Endothelial cell (in vitro differentiated cells): ENCODE measurements at places on chromosomes 5 and 9. TPM values are rescaled to one million over a fixed set of nuclear protein-coding genes. Genes with fewer than 3 reads are reported as not detected.

Gene C5orf46
- total RNA-seq, result not detected

Gene PCDHA3
- 2.6 TPM for total RNA-seq

Gene CCDC107
- 13.5 TPM for total RNA-seq

Gene NR5A1
- 1.2 TPM for total RNA-seq

Gene S100Z
- total RNA-seq, result 0.38 TPM

Gene CNTFR
- 3.1 TPM for total RNA-seq

Gene PTGS1
- total RNA-seq, result 33.4 TPM

DNA sequence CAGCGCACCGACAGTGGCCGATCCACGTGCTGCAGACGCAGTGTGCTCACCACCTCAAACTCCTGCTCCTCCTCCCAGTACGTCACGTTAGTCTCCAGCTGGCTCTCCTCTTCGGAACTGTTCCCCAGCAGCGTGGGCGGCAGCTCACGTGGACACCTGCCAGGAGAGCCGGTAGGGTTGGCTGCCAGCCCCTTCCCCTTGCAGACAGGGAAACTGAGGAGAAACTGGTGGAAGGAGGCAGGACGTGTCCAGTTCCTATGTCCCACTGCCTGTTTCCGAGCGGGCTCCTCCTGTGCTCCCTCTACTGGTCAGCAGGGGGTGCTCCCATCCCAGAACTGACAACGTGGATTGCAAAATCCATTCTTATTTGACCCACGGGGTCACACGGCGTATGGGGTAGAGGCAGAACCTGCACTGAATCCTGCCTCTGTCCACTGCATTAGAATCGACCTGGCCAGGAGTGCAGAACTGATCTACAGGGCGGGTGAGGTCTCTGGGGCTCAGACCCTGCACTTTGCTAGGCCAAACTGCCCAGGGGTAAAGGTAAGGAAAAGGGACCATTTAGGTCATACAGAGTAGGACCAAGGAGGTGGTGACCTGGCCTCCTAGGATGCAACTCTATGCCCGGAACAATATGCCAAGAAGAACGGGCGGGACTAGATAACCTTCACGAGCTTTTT lies 25.7 kb downstream of the PDGFRB start:
- DNase-seq, result peak; percentile 84
- no peak overlapping the region for H3K4me3 ChIP-seq
- H3K4me1 ChIP-seq, result peaks cover 31% of the 10 kb centered on the region
- H3K27ac ChIP-seq, result no peak overlapping the region
- H3K36me3 ChIP-seq, result peaks cover 6% of the 10 kb centered on the region

DNA sequence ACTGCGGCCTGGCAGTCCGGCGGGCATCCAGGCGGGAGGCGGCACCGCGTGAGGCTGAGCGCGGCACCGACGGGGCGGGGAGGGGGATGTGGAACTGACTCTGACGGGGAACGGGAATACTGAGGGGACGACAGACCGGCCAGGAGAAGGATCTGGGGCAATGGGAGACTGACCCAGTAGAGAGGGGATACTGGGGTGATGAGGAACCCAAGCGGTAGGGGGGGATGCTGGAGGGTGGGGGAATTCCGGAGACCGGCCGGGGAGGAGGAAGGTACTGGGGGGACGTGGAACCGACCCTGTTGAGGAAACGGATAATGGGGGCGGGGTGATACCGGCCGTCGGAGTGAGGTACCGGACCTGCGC lies 423 bp downstream of the IPPK start:
- peak; percentile 50 for DNase-seq
- H3K4me3 ChIP-seq, result peak overlapping the region; percentile 95
- H3K36me3 ChIP-seq, result no peaks in the 10 kb centered on the region
- H3K27ac ChIP-seq, result peak overlapping the region; percentile 80
- H3K4me1 ChIP-seq, result peaks cover 15% of the 10 kb centered on the region

DNA sequence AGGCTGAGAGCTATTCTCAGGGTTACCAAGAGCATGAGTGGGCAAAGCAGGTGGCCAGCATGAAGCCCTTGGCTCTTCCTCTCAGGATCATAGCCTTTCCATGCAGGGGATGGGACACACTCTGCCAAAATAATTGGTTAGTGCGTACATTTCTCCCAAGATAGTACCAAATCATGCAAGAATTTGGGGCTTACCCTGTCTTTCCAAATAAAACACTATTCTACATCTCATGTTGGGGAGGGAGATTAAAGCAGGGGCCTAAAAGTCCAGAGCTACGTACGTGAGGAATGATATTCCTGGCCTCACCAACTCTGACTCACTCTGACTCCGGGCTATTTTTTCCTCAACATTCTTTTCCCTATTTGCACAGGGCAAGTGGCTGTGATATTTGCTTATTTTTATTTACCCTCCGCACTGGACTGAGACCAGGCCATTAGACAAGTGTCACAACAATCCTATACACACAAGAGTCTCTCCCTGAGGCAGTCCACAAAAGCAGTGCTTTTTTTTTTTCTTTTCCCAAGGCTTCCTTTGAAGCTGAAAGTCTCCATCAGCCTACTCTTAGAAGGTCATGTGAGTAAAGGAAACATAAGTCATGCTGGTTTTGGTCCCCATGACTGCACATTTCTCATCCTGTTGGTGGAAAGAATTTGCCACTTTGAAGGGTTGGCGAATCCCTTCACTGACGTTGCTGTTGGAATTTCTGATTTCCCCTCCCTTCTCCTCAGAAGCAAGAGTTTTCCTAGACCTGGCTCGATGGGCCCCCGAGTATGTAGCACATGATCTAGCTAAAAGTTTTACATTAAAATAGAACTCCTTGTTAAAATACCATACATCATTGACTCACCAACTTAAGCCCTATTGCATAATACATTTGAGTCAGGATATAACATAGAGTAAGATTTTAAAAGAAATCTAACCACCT lies 40.0 kb downstream of the TMEM252 start:
- H3K27me3 ChIP-seq, result no peaks in the 10 kb centered on the region
- H3K4me3 ChIP-seq, result no peak overlapping the region
- no peak overlapping the region for H3K27ac ChIP-seq
- peaks cover 10% of the 10 kb centered on the region for H3K4me1 ChIP-seq

- H3K4me1 ChIP-seq, result no peaks in the 10 kb centered on the region
- no peaks in the 10 kb centered on the region for H3K36me3 ChIP-seq
- no peak for DNase-seq
- H3K4me3 ChIP-seq, result no peak overlapping the region
- H3K27me3 ChIP-seq, result no peaks in the 10 kb centered on the region
Observed at GRCh38 chr9:37243588-37244345, 123.4 kb downstream of the ZCCHC7 start.

DNA sequence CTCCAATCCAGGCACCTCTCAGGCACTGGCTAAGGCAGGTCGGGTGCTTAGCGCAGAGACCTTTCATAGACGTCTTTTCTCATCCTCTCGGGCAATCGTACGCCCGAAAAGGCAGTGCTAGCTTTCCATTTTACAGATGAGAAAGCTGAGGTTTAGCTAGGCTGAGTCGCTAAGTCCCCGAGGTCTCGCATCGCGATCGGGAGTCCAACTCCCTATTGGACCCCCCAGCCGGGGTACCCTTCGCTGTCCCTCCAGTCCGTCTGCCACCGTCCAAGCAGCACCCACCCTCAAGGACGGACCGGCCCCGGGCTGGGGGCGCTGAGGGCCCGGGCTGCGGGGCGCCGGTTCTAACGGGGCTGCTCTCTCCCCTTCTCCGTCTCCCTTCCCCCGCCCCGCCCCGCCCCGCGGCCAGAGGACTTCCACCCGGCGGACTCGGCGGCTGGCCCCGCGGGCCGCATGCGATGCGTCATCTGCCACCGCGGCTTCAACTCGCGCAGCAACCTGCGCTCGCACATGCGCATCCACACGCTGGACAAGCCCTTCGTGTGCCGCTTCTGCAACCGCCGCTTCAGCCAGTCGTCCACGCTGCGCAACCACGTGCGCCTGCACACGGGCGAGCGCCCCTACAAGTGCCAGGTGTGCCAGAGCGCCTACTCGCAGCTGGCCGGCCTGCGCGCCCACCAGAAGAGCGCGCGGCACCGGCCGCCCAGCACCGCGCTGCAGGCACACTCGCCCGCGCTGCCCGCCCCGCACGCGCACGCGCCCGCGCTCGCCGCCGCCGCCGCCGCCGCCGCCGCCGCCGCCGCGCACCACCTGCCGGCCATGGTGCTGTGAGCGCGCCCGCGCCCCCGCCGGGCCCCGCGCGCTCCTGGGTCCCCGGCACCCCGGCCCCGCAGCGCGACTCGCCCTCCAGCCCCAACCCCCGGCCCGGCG lies 12.5 kb upstream of the EXOSC2 start:
- peaks cover 16% of the 10 kb centered on the region for H3K27me3 ChIP-seq
- DNase-seq, result peak; percentile 65
- no peaks in the 10 kb centered on the region for H3K4me1 ChIP-seq
- H3K27ac ChIP-seq, result no peak overlapping the region
- peaks cover 3% of the 10 kb centered on the region for H3K36me3 ChIP-seq
- H3K4me3 ChIP-seq, result peak overlapping the region; percentile 47

DNA sequence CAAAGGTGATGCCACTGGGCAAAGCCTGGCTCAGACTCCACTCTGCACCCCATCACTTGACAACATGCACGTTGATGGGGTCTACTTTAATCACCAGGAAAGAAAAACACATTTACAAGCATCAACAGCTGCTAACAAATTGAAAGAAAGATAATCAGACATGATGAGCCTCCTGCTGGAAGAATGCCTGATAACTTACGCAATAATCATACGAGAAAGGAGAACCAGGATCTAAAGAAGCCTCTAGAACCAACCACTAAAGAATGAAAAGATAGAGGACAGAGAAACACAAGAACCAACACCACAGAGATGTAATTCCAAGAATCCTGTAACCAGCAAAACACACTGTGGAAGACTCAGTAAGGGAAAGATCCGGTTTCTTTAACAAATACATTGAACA lies 120.3 kb upstream of the ICE1 start:
- no peak for DNase-seq
- peak overlapping the region; percentile 75 for H3K27ac ChIP-seq
- H3K27me3 ChIP-seq, result peaks cover 19% of the 10 kb centered on the region

DNA sequence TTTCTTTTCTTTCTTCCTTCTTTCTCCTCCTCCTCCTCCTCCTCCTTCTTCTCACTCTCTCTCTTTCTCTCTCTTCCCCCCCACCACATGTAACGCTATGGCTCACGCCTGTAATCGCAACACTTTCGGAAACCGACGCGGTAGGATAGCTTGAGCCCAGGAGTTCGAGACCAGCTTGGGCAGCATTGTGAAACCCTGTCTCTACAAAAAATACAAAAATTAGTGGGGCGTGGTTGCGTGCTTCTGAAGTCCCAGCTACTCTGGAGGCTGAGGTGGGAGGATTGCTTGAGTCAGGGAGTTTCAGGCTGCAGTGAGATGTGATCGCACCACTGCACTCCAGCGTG lies 736 bp upstream of the GLDC start:
- H3K4me3 ChIP-seq, result peak overlapping the region; percentile 89
- peak overlapping the region; percentile 57 for H3K27ac ChIP-seq
- peaks cover 6% of the 10 kb centered on the region for H3K27me3 ChIP-seq
- DNase-seq, result no peak
- H3K36me3 ChIP-seq, result no peaks in the 10 kb centered on the region
- H3K4me1 ChIP-seq, result peaks cover 14% of the 10 kb centered on the region

GRCh38 chr5:98909363-98909762 lies 19.4 kb downstream of the CHD1 start:
- H3K27me3 ChIP-seq, result no peaks in the 10 kb centered on the region
- H3K4me1 ChIP-seq, result no peaks in the 10 kb centered on the region

DNA sequence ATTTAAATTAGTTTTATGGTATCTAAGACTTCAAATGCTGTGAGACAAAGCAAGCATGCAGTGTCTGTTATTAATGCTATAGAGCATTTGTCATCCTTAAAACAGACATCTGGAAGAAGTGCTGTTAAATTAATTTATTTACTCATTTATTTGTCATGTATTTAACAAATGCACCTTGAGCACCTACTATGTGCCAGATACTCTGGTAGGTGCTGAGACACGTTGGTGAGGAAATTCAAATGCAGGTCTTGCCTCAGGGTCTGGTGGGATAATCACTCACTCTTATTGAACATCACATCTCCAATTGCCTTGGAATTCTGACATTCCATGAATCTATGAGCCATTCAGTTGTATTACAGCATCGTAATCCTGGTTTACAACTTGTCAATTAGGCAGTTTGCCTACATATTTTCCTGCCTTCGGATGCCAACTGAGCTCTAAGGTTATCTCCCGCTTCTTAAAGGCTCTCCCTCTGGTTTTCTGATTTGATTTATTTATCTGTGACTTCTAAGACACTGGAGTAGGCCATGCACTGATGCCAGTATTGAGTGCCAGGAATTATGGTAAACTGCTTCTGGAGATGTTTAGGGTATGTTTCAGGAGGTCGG lies 56.0 kb upstream of the RPS23 start:
- H3K4me3 ChIP-seq, result no peak overlapping the region
- no peak overlapping the region for H3K27ac ChIP-seq
- H3K36me3 ChIP-seq, result no peaks in the 10 kb centered on the region
- no peaks in the 10 kb centered on the region for H3K4me1 ChIP-seq
- no peak for DNase-seq
- no peaks in the 10 kb centered on the region for H3K27me3 ChIP-seq
